ENCODE measurements at places on chromosomes 16 and 17. TPM values are rescaled to one million over a fixed set of nuclear protein-coding genes. Genes with fewer than 3 reads are reported as not detected.

DNA sequence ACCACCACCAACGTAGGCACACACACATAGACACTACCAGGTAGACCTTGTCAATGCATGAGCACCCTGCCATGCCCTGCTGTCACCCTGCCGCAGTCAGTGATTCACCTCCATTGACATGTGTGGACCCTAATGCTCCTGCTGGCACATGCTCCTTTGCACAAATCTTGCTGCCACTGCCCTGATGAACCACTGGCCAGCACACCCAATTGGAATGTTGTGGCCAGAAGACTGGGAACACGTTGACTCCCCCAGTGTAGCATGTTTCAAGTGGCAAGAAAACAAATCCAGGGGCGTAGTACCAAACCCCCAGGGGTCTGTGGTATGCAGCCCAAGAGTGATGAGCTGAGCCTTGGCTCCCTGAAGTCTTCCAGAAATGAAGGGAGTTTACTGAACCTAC is 486.4 kb upstream of the KIF2B start:
- H3K36me3 ChIP-seq = no peaks in the 10 kb centered on the region
- no peak for DNase-seq
- no peak overlapping the region for H3K27ac ChIP-seq
- no peaks in the 10 kb centered on the region for H3K27me3 ChIP-seq

GRCh38 chr17:6437956-6438355 is 3.0 kb upstream of the AIPL1 start:
- H3K27me3 ChIP-seq = no peaks in the 10 kb centered on the region
- H3K4me1 ChIP-seq = no peaks in the 10 kb centered on the region
- no peak for DNase-seq
- H3K4me3 ChIP-seq = no peak overlapping the region
- no peaks in the 10 kb centered on the region for H3K36me3 ChIP-seq

DNA sequence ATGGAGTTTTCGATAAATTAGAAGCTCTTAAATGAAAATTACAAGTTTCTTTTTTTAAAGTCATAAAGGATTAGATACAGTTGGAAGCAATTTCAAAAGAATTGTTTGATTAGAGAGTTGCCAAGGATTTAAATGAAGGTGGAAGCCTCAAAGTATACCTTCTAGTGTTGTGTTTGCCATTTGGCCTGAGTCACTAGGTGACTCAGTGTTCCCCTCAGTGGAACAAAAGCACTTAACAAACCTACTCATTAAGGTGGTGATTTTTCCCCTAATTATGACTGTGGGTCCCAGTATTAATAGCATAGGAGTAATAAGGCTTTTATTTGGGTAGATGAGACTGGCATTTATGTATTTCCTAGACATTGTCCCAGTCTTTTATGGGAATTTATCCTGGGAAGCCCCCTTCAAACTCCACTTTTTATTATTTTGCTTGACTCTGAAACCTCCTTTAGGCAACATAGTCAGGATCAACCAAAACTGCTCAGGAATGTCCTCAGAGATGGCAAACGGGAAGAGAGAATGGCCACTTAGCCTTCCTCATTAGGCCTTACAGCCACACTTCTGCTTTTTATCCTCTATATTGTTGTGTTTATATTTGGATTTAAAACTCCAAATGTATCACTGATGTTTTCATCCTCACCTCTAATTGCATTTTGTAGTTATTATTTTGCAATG is 161.0 kb downstream of the FTO start:
- DNase-seq = peak; percentile 58
- H3K4me1 ChIP-seq = peaks cover 28% of the 10 kb centered on the region
- H3K27me3 ChIP-seq = no peaks in the 10 kb centered on the region
- no peak overlapping the region for H3K4me3 ChIP-seq
- no peaks in the 10 kb centered on the region for H3K36me3 ChIP-seq

Gene MPHOSPH6
- 52.2 TPM for total RNA-seq

Gene SCNN1B
- 0.37 TPM for total RNA-seq

Gene SLC5A11
- 0.47 TPM for total RNA-seq

Gene CES3
- total RNA-seq = 10.8 TPM
